ENCODE measurements at places on chromosomes 2 and 18.

- no peak for DNase-seq
Observed at GRCh38 chr2:229044581-229044980, 226.5 kb downstream of the PID1 start.

DNA sequence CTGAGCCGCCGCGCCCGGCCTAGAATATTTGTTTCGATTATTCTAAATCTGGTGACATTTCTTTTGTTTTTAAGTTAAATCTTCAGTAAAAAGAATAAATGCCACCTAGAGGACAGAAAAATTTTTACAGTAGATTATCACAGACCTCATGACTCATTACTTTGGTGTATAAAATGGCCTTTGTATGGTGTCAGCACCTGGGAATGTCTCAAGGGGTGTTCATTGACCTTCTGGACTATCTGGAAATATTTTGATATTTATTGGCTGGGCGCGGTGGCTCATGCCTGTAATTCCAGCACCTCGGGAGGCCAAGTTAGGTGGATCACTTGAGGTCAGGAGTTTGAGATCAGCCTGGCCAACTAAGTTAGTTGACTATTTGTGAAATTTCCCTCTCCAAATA is 30.3 kb upstream of the SLC30A6 start:
- DNase-seq = no peak

GRCh38 chr2:108565778-108566375 is 31.6 kb downstream of the LIMS1 start:
- no peak for DNase-seq

GRCh38 chr2:195600778-195601177 is 56.2 kb upstream of the SLC39A10 start:
- DNase-seq = no peak

DNA sequence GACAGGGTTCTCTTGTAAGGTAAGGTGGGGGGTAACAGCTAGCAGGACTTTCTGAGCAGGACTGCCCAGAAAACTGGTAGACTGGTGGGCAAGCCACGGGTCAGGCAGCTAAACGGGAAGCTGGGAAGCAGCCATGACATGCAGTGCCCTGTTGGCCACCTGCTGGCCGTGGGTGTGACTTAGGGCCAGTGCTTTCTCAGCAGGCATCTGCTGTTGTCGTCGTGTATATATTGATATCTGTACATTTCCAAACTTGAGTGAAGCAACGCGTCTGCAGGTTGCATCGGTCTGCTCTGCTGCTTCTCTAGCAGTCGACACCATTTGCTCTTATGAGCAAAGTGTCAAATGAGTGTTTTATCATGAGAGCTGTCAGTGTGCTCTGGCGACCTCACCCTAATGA is 31.0 kb downstream of the COA5 start:
- DNase-seq = no peak

DNA sequence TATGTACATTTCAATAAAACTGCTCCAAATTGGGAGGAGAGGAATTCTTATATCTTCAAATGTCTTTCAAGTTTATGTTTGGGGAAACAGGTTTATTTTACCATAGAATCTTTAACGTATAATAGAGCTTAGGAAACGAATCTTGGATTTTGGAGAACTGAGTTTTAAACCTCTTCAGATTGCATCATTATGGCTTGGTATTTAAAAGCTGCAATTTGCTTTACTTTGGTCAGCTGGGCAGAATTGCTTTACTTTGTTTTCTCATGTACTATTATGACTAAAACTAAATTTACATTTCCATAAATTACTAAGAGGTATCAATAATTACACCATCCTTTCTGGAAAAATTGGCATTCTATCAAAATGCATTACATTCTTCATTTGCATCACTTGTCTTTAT is 54.6 kb downstream of the BAZ2B start:
- no peak for DNase-seq

- no peak for DNase-seq
Observed at GRCh38 chr2:168155046-168155445, 92.3 kb downstream of the STK39 start.

GRCh38 chr2:20617081-20617575 is 33.8 kb downstream of the HS1BP3 start:
- no peak for DNase-seq

Data from T-cell (primary cell).